Memory B cell (primary cell): ENCODE measurements at places on chromosomes 16 and 17.

DNA sequence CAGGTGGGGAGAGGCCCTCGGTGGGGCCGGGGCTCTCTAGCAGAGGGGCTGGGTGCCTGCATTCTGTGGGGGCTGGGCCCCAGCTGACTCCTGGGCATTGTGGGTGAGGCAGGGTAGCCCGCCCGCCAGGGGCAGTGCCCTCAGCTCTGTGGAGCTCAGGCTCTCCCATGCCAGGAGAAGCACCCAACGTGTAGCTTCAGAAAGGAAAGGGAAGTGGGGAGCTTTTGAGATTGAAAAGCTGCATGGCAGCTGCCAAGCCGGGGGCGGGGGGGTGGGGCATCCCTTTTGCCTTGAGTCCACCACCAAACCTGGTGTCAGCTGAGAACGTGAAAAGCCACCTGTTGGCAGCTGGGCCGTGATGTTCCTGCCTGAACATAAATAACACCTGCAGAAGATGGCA, 192.1 kb upstream of the CIBAR2 start:
- no peak for DNase-seq

GRCh38 chr17:31252741-31253140, 44.3 kb downstream of the OMG start:
- no peak for DNase-seq

- DNase-seq = peak; percentile 45
Observed at GRCh38 chr17:78013683-78014467, 55.4 kb downstream of the TNRC6C start.

DNA sequence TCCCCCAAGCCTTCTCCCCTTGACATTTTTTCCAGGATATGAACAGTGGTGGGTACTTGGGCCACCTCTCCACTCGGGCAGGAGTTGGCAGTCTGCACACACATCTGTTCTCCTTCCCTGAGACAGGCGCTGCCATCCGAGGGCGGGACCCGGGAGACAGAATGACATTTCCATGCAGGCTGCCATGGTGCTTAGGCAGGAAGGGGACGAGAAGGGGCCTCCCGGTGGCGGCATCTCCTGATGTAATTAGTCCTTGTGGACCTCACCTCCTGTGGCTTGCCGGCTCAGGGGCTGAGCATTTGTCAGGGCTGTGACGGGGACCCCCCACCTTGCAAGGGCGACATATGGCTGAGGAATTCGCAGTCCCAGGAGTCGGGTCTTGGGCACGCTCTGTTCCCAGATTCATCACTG, 197.2 kb downstream of the FOXL1 start:
- DNase-seq = no peak

- no peak for DNase-seq
Observed at GRCh38 chr17:53470626-53471025, 352.1 kb upstream of the KIF2B start.

GRCh38 chr17:5583426-5584382, 605 bp downstream of the NLRP1 start:
- peak; percentile 12 for DNase-seq

DNA sequence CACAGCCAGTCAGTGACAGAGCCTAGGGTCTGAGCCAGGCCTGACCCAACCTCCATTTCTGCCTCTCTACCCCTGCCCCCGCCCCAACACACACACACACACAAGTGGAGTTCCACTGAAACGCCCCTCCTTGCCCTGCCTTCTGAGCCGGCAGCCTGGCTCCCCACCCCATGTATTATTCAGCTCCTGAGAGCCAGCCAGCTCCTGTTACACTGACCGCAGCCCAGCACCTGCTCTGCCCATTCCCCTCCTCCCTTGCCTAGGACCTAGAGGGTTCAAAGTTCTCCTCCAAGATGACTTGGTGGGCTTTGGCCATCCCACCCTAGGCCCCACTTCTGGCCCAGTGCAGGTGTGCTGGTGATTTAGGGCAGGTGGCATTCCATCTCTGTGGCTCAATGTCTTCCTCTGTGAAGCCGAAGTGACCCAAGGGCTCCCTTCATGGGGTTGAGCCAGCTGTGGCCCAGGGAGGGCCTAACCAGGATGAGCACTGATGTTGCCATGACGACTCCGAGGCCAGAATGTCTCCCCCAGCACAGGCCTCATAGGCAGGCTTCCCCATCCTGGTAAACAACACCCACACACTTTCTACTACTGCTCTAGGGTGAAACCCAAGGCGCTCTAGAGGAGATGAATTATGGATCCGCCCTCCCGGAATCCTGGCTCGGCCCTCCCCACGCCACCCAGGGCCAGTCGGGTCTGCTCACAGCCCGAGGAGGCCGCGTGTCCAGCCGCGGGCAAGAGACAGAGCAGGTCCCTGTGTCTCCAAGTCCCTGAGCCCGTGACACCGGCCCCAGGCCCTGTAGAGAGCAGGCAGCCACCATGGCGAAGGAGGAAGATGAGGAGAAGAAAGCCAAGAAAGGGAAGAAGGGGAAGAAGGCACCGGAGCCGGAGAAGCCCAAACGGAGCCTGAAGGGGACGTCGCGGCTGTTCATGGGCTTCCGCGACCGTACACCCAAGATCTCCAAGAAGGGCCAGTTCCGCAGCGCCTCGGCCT, 9.7 kb downstream of the MYO15A start:
- no peak for DNase-seq

- DNase-seq = no peak
Observed at GRCh38 chr17:77101521-77102410, 39.0 kb upstream of the SEC14L1 start.

- DNase-seq = no peak
Observed at GRCh38 chr17:67491009-67491680, 114.1 kb downstream of the PITPNC1 start.

DNA sequence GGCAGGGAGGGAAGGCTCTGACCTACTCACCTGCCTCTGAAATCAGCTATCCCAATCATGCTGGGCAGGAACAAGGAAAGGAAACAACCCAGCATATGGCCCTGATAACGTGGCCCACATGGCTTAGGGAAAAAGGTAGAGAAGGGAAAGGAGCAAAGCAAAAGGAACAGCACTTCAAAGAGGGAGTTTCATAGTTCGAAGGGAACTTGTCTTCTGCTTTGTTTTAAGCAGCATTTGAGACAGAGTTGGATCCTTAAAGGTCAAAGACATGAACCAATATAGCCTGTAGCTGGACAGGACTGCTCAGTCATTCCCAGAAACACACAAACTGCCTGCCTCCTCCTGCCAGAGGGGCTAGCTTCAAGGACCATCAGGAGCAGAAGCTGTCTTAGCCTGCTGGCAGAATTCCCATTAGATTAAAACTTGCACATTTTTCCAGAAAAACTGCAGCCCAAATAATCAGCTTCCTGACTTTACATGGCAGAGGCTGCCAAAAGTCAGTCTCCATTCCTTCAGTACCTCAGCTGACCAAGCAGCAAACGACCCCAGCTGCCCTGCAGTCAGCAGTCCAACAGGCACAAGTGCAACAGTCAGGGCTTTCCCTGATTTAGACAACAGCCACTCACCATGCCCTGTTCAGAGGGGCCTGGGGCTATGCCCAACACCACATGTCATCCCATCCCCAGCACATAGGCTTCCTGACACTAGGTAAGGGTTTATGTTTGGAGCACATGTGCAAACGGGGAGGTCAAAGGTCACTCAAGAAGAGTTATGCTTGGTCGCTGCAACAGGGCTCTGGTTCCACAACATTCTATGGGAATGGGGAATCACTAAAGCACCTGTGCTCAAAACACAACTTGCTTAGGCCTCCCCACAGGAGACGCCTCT, 32.5 kb downstream of the RANBP10 start:
- no peak for DNase-seq

DNA sequence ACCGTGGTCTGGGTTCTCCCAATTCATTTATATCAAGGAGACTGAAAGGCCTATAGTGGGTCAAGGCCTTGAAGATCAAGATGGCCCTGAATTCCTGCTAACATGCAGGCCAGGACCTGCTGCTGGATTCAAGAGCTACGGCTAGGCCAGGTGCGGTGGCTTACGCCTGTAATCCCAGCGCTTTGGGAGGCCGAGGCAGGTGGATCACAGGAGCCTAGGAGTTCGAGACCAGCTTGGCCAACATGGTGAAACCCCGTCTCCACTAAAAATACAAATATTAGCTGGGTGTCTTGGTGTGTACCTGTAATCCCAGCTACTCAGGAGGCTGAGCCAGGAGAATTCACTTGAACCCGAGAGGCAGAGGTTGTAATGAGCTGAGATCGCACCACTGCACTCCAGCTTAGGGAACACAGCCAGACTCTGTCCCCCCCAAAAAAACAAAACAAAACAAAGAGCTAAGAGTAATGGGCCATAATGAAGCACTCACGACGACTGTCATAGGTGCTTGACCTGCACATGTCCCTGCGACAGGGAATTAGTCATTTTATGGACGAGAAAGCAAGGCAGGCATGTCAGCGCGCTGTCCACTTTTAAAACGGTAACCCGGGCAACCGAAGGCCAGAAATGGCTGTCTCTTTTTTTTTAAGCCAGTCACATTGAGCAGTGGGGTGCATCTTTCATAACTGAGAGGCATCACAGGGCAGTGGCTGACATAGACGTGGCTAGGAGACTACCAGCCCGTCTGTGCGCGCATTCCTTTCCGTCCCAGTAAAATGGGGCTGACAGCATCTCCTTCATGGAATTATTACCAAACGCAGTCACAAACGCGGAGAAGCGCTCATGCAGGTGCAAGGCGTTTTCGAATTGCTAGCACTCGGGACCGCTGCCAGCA, 1.0 kb upstream of the FBRS start:
- no peak for DNase-seq

- no peak for DNase-seq
Observed at GRCh38 chr17:77394540-77395295, 253.9 kb downstream of the SEC14L1 start.

DNA sequence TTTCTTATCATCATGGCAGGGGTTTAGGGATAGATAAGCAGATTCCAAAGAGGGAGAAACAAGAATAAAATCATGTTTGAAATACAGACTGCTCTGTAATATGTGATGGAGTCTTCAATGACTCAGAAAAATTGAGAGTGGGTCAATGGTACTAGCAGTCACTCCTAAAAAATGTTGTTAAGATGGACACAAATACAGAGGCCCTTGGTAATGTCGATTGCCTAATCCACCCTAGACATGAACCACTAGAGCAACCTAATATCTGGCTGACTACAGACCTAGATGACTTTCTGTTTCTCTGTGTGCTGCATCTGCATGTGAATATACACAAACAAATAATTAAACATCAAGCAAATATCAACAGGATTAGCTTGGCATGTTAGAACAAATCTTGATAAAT, 135.8 kb downstream of the CDH8 start:
- DNase-seq = no peak

GRCh38 chr17:7437369-7437863, 1.9 kb upstream of the FGF11 start:
- DNase-seq = no peak

DNA sequence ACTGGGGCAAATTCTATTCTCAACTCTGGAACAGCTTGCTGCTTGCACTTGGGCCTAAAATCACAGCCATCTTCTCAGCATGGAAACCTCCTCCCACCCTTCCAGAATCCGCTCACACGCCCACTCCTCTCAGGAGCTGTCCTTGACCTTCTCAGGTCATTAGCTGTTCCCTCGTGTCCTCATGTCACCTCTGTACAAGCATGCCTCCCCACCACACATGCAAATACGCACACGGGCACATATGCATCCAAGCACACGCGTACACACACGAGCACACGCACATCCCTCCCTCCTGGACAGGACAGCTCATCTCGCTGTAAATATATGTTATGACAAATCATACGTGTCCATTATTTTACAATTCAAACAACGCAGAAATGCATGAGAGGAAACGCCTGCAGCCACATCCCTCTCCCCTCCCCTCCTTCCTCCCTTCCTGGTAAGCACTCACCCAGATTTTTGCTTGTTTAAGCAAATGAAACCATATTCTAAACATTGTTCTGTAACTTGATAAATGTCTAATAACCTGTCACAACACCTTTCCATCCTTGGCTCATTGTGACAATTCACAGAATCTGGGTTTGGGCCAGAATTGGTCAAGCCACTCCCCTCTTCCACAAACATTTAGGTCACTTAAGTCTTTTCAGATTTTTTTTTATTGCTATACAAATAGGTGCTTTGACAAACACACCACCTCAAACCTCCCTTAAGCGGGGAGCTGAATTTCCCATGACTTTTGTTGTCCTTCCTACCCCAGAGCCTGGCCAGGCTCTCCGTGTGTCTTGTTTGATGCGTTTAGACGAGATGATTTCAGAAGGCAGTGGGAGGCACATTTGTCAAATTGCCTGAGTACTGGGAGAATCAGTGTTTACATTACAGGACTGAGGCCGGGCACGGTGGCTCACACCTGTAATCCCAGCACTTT, 41.7 kb downstream of the DNAH17 start:
- DNase-seq = no peak

- DNase-seq = no peak
Observed at GRCh38 chr16:21205303-21205702, 6.1 kb downstream of the ZP2 start.

- DNase-seq = peak; percentile 72
Observed at GRCh38 chr16:71358464-71358998, at the start of gene CALB2. TSS of gene CALB2 (plus strand) at chr16:71358723. CDS start at chr16:71358793, 70 bp downstream.

DNA sequence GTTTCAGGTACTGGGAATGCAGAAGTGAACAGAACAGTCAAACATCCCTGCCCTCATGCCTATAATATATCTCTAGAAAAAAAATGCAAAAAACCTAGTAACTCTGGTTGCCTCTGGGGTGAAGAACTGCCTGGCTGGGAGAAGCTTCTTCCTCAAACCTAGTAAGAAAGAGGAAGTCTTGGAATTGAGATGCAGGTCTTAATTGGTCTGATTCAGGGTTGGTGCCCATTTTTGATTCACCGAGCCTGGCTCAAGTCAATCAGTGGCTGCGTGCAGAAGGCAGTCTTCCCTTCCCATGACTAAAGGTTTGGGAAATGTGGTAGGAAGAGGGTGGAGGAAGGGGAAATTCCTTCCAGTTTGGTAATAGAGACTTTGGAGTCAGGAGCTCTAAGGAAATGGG, 22.4 kb downstream of the CDRT15 start:
- no peak for DNase-seq

- no peak for DNase-seq
Observed at GRCh38 chr17:56020369-56020768, 132.9 kb upstream of the ANKFN1 start.

GRCh38 chr16:79628988-79629387, 28.5 kb upstream of the MAF start:
- DNase-seq = no peak

DNA sequence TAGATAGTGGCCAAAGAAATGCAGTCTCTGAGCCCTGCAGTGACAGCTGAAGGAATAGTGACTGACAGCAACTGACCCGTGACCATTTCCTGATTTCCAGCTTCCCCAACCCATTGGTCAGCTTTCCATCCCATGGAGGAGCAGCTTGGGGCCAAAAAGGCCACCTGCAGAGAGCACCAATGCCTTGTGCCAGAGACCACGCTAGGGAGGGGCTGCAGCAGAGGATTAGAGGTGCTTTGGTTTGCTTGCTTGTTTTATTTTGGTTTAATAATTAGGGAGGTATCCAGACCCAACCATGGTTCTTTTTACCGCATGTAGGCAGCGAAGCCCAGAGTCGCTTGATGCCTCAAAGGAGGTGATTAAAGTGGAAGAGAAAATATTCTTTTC, 61.3 kb upstream of the SIAH1 start:
- no peak for DNase-seq

- DNase-seq = no peak
Observed at GRCh38 chr17:4604111-4604644, 19.8 kb downstream of the SMTNL2 start.
